ENCODE measurements at places on chromosomes 1 and 21.

- no peak for DNase-seq
Measured at GRCh38 chr1:1054099-1054700, 19.9 kb downstream of the RNF223 start.

DNA sequence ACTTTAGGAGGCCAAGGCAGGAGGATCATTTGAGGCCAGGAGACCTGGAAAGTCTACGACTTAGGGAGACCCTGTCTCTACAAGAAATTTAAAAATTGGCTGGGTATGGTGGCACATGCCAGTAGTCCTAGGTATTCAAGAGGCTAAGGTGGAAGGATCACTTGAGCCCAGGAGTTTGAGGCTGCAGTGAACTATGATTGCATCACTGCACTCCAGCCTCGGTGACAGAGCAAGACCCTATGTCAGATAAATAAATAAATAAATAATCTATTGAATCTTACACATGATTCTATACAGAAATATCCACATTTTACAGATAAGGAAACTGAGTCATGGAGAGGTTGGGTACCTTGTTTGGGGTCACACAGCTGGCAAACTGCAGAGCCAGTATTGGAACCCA lies 89.1 kb downstream of the MAN1C1 start:
- no peak for DNase-seq

DNA sequence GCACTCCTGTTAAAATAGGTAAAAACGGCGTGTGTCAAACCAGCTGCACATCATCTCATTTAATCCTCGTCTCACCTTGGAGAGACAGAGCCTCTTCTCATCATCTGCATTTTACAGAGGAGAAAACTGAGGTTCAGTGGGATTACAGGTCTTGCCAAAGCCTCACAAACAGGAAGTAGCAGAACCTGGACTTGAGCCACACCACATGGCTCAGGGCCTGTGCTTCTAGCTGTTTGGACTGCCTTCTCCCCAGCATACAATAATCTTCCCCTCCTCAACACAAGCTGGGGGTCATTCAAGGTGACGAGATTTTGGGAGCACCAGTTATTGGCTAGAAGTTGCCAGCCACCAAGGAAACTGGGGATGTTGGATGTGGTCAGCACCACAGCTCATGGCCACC lies 167.9 kb upstream of the ZC3H12A start:
- DNase-seq = no peak

DNA sequence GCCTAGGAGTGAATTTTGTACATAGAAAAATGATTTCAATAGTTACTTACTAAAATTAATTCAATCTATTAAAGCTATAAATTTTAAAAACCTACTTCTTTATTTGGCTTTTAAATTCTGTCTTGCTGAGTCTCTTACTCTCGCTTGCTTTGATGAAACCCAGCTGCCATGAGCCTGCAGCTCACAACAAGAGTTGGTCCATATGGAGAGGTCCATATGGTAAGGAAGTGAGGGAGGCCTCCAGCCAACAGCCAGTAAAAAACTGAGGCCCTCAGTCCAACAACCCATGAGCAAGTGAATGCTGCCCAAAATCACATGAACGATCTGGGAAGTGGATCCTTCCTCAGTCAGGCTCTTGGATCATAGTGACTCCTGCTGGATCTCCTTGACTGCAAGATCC lies 89.9 kb upstream of the CXADR start:
- DNase-seq = no peak

DNA sequence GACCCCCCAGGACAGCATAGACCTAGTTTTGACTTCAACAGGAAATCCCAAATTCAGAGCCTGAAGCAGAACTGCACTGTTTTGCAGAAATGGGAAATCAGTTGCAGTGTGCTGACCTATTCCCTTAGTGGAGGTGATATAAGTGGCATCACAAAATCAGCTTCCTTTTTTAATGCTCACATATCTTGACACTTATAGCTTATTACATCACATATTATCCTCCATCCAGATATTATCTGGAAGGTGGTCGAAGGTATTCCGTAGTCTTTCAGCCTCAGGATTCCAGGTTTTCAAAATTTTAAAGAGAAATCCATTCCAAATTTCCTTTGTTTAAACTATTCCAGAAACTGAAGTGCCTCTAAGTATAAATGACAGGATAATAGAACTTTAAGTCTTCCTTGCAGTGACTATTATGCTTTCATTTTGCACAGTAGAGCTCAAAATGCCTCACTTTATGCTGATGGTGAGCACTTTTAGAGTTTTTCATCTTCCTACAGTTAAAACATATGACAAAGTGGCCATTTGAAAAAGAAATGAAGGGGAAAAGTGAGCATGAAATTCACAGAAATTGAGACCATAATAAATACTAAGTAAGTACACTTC lies 106.4 kb upstream of the DPYD start:
- DNase-seq = no peak

DNA sequence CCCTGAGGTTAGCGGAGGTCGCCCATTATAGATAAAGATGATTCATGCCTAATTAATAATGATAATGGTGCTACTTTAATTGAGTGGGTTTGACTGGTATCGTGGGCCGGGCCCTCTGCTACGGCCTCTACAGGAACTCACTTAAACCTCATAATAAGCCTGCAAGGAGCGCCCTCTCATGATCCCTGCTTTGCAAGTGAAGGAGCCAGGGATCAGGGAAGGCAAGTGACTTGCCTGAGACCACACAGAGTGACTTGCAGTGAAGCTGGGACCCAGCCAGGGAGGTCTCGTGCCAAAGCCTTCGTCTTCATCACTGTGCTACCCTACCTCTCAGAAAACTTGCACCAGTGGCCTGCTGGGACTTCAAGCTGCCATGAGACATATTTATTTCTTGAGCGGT lies 166.3 kb upstream of the KLHDC7A start:
- no peak for DNase-seq
